ENCODE measurements at places on chromosomes 5 and 9.

DNA sequence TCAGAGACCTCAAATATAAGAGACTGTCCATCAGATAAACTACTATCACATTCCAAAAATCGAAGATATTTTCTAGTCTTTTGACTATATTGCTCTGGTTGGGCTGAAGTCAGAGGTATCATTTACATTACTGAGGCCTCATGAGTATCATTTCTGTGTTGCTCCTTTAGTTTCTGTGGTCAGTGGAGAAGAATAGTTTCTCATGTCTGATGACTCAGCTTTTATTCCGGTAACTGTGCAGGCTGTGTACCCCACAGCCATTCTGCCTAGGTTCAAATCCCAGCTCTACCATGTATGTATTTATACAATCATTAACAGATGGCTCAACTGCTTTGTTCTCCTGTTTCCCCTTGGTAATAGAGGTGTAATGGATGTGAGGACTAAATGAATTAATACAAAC is 179.3 kb downstream of the ALDH1A1 start:
- no peak for DNase-seq

GRCh38 chr5:39264528-39264927 is 45.2 kb upstream of the FYB1 start:
- no peak for DNase-seq

DNA sequence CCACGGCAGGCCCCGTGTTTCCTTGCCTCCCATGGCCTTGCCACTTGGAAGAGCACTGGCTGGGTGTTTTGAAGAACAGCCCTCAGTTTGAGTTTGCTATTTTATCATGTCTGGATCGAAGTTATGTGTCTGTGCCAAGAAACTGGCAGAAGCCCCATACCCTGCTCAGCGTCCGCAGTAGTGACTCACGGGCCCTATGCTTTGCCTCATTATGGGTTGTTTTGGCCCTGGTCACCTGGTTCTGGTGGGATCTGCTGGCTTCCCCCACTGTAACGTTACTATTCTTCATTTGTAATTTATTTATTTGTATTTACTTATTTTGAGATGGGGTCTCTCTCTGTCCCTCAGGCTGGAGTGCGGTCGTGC is 42.3 kb upstream of the NKD2 start:
- no peak for DNase-seq

DNA sequence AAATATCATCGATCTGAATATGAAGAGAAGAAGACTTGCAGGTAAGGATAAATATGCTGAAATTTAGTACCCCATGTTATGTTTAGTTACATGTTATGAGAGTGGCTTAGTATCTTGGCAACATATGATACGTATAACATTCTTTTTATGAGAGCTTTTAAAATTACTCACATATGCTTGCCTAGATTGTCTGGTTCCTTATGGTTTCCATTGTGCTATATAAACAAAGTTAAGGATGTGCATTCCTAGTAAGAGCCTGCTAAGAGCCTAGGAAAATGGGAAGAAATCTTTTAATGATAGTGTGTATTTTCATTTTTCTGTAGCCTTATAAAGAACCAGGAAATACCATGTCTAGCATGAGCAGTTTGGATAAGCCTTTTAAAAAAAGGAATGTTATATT is 112.0 kb upstream of the KCNN2 start:
- DNase-seq: no peak

- no peak for DNase-seq
These were observed 6.9 kb downstream of the PROP1 start for GRCh38 chr5:177988989-177989625.

- DNase-seq: peak; percentile 46
These were observed 100.4 kb downstream of the PDE4D start for GRCh38 chr5:59792983-59793585.

DNA sequence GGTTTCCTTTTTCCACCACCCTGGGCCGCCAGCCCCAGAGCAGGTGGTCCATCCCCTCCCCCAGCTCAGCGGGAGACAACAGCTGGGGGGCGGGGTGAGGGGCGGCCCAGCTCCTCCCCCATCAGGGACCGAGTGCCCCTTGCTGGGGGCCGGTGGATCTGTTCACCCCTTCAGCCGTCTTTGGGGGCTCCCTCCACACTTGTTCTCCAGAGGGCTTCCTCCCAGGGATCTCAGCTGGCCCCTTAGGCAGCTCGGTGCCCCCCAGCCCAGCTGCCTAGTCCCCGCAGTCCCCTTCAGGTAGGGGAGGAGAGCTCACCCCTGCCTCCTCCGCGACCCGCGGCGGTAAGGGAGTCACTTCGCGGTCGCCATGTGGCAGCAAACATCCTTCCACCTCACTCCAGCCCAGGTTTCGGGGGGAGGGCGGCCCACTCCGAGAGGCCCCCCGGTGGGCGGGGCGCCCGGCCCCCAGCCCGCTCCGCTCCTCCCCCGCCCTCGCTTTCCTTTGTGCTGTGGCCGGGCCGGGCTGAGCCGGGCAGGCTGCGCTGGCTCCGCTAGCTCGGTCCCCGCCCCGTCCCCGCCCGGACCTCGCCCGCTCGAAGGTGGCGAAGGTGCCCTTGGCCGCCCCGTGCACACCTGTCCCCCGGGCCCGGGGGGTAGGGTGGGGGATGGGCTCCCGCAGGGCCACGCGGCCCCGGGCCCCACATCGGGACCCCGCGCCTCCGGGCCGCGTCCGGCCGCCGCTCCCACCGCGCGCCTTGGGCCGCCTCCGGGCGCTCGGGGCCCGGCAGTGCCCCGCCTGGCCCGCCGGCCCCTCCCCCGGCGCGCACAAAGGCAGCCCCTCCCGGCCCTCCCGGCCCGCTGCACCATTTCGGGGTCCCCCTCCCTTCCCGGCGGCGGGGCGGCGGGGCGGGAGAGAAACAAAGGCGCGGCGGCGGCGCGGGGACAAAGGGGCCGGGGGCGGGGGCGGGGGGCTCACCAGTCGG is 683 bp downstream of the DBN1 start:
- DNase-seq: no peak

GRCh38 chr9:126965541-126966428 is 51.2 kb downstream of the RALGPS1 start:
- peak; percentile 71 for DNase-seq

GRCh38 chr9:81848472-81848871 is 79.8 kb upstream of the SPATA31D4 start:
- no peak for DNase-seq

DNA sequence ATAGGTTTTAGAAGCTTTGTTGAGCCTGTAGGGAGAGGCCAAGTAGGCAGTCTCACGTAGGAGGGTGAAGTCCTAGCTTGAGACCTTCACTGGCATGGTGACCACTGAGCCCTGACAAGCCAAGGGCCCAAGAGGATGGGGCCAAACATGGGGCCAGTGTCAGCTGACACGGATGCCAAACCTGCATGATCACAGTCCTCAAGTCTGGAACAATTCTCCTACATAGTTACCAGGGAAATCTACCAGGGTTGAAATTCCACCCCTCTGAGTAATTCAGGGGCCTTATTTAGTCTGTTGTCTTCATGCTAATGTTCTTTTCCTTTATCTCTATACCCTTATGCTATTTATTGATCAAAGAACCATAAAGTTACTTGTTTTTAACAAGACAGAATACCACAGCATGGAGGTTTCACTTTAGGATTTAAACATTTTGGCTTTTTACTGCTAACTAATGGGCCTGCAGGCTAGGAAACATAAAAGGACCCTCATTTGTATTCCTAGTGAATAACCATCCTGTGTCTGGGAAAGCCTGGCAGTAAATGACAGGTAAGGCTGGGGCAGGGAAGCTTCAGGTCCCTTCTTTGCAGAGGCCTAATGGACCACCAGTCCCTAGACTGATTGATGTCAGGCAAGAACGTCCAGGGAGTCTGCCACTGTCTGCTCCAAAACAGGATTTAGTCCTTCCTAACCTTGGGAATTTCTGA is 140.8 kb downstream of the FGF1 start:
- DNase-seq: no peak

- no peak for DNase-seq
These were observed 239.9 kb downstream of the ROR2 start for GRCh38 chr9:91710158-91710557.

- no peak for DNase-seq
These were observed 128.7 kb upstream of the BOD1 start for GRCh38 chr5:173745123-173745522.

DNA sequence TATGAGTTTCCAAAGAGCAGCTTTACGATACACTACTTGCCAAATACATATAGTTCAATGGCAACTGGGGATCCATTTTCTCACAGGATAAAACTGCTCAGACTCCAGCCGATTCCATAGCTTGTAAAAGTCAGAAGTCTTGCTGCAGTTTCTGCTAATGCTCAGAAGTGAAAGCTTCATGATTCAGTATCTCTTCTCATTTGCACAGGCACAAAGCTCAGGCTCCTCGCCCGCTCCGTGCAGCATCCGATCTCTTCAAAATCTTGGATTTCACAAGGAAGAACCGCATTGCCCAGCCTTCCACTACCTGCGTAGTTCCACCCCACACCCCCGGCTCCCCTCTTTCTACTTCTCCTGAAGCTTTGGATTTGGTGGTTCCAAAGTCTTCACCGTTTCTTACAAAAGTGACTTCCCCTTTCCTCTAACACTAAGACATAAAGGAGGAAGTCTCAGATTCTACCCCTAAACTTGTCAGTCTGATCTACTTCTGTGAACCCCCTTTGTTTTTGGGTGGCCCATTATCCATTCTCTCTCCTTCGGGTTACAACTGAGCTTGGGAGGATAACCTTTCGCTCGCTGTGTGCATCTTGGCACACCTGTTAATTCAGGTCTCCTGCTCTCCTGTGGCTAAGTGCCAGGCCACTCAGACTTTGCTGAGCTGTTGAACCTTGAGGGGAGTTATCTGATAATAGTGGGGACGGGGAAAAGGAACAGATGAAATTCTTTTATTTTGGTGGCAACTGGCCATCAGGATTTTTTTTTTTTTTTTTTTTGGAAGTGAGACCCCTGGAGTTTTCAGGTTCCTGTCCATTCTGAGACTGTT is 194.1 kb downstream of the GNA14 start:
- DNase-seq: no peak

- DNase-seq: no peak
These were observed 172.1 kb upstream of the GAS1 start for GRCh38 chr9:87119328-87119881.

- no peak for DNase-seq
These were observed 6.9 kb upstream of the WDR5 start for GRCh38 chr9:134128727-134129679.
